Urinary bladder (tissue), 4 donors: ENCODE measurements at places on chromosomes 1 and 21. TPM values are rescaled to one million over a fixed set of nuclear protein-coding genes. Genes with fewer than 3 reads are reported as not detected.

PRDM2 gene
- 34.2 TPM for total RNA-seq

SPRR1B gene
- not detected for total RNA-seq

LENEP gene
- total RNA-seq, result not detected

HSD3B1 gene
- not detected for total RNA-seq

FCRL4 gene
- not detected for total RNA-seq

RGS13 gene
- total RNA-seq, result 3.4 TPM

COL16A1 gene
- total RNA-seq, result 217 TPM

DNA sequence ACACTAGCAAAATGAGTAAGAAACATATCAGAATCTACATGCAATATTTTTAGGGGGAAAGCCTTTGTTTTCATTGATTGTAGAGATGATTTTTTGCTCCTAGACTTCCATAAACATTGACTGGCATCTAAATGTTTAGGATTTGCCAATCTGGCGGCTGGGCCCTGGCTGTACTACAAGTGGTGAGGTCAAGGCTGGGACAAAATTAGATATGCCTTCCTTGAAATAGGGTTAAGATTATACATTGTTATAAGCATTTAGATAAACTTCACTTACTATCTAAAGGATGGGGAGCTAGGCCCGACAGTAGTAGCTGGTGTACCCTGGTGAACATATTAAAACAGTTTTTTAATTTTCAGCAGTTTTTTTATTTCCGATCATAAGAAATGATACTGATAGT is 5.2 kb downstream of the NFIA start:
- DNase-seq, result no peak

DNA sequence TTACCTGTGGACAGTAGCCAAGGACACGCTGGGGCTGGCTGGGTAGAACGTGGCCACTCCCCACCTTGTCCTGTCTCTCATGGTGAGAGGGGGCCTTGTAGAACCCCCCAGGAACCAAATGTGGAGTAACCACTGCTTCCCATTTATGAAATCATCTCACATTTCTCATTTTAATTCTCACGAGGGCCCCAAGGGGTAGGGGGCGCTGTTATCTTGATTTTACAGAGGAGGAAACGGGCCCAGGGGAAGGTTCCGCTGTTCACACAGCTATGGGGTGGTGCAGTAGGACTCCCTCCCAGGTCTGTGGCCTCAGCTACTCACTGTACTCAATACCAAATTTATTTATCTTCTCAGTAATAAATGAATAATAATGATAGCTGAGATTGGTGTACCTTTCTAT is 5.5 kb downstream of the SMPDL3B start:
- no peak for DNase-seq

- no peak for DNase-seq
These were observed 46.0 kb upstream of the MACF1 start for GRCh38 chr1:39158327-39159086.

DNA sequence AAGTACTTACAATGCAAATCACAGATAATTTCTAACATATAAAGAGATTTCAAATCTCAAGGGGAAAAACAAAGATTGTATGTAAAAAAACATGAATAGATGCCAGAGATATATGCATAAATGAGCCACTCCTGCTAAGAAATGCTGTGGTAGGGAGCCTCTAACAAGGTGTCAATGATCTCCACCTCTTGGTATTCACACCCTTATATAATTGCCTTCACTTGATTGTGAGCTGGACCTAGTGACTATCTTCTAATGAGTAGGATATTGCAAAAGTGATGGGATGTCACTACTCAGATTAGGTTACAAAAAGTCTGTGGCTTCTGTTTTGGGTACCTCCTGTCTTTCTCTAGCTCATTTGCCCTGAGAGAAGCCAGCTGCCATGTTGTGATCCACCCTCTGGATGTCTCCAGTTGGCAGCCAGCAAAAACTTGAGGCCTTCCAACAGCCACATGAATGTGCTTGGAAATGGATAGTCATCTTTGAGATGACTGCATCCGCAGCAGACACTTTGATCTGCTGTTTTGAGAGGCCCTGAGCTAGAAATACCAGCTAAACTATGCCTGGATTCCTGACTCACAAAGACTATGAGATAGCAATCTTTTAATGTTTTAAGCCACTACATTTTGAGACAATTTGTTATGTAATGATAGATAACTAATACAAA is 196.1 kb upstream of the FGGY start:
- DNase-seq, result no peak

DNA sequence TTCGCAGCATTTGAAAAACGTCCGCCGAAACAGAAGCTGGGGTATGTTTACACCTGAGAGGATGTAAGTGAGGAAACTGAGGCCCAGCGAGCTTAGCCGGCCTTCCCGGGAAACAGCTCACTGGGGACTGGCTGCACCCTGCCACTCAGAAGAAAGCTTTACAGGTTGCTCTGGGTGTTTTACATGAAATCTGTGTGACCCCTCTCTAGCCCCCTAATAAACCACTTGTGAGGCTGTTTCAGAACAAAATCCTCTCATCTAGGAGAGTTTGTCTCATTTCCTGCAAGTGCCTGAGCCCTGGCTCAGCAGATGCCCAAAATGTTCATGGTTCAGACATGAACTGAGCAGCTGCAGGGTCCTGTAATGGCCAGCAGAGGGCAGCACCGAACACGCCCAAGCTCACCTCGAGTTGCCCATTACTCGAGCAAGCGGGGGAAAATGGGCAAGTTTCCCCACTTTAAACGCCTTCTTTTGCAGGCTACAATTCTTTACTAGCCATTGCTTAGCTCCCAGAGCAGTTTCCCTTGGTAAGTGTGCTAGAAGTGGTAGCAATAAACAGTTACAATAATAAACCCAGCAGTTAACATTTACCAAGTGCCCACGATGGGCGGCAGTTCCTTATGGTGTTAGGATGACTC is 76.4 kb downstream of the FHAD1 start:
- DNase-seq, result peak; percentile 49

GRCh38 chr1:209567698-209568175 is 15.8 kb upstream of the CAMK1G start:
- DNase-seq, result no peak

- DNase-seq, result no peak
These were observed at the start of gene FCRL2 for GRCh38 chr1:157776971-157777391. TSS of gene FCRL2 (minus strand) at chr1:157777132. CDS start at chr1:157777073, 59 bp downstream.

GRCh38 chr1:55402142-55402541 is 187.0 kb upstream of the USP24 start:
- DNase-seq, result no peak

DNA sequence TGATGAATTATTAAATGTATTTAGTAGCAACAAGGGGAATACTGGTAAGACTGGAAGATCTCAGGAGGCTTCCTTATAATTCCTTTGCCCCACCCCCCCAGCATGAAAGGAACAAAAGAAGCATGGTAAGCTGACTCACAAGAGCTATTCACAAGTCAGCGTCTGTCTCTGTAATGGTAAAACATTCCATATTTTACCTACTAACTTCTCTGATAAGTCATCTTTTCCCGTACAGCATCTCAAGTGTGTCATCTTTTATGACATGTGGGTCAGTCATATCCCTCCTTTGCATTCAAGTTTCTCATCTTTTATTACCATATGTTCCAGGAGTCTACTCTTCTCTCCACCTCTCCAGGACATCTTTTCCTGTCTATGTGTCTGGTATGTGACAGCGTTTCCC is 241.3 kb downstream of the PLA2G4A start:
- no peak for DNase-seq

- no peak for DNase-seq
These were observed 57.9 kb upstream of the GJB5 start for GRCh38 chr1:34696981-34697380.

- no peak for DNase-seq
These were observed 93.9 kb downstream of the ST3GAL3 start for GRCh38 chr1:43801203-43801602.

DNA sequence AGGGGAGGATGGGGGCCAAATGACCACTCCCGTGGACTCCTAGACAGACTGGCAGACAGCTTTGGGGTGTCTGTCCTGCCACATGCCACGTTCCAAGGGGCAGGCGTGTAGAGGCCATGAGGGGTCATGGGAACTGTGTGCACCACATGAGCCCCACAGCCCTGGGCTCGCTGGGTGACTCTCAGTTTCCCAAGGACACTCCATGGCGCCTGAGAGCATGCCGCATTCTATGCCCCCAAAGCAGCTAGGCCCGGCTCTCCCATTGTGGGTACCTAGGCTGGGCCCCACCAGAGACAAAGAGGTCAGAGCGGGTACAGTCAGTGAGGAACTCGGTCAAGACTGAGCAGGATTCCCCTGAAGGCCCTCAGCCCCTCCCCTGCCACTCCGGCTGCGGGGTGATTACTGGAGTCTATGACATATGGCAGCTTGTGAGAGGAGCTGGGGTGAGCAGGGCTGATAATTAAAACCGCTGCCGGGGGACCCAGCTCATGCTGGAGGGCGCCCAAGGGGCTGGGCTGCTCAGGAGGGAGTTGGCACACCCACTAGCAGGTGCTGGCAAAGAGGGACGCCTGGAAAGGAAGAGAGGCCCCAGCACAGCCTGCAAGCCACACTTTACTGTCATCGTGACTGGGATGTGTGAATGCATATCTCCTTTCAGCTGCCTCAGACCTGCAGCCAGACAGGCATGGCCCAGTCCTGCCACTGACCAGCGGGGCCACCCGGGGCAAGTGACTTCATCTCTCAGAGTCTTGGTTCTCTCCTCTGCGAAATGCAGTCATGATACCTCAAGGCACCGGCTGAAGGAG is 8.4 kb downstream of the LRP8 start:
- DNase-seq, result no peak
